ENCODE measurements at places on chromosomes 4 and X. TPM values are rescaled to one million over a fixed set of nuclear protein-coding genes. Genes with fewer than 3 reads are reported as not detected.

- no peak for DNase-seq
Observed at GRCh38 chrX:134849390-134849789, 141.4 kb upstream of the SMIM10 start.

GRCh38 chrX:103373581-103373980 is 2.8 kb upstream of the BEX3 start:
- no peak for DNase-seq

DNA sequence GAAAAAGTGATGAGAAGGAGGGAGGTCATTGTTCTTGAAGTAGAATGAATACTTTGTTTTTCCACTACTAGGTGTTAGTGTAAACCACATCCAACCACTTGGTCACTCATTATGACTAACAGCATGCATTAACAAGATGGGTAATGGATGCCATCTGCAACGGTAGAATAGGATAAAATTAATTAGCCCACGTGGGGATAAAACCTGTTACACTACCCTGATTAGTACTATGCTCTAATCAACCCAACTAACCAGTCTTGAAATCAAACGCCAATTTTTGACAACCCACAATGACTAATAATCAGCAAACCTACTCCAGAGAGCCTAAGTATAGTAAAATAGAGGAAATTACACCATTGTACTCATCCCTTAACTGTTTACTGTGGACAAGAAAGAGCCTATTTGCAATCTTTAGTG is 93.4 kb upstream of the MCF2 start:
- no peak for DNase-seq

DNA sequence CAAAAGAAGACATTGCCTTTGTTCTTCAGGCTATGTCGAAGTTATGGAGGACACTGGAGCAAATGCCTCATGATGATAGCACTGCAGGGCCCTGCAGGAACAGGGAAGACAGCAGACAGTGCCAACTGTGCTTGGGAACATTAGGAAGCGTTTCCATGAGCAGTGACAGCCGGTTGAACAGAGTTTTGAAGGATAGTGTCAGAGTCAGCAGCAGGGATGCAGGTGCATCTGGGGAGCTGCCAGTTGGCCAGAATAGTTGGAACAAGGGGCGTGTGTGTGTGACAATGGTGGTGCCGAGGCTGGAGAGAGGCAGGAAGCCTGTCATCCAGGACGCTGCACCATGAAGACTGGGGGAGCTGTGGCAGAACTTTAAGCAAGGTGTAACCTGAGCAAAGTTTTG is 88.6 kb downstream of the SHROOM3 start:
- no peak for DNase-seq

DNA sequence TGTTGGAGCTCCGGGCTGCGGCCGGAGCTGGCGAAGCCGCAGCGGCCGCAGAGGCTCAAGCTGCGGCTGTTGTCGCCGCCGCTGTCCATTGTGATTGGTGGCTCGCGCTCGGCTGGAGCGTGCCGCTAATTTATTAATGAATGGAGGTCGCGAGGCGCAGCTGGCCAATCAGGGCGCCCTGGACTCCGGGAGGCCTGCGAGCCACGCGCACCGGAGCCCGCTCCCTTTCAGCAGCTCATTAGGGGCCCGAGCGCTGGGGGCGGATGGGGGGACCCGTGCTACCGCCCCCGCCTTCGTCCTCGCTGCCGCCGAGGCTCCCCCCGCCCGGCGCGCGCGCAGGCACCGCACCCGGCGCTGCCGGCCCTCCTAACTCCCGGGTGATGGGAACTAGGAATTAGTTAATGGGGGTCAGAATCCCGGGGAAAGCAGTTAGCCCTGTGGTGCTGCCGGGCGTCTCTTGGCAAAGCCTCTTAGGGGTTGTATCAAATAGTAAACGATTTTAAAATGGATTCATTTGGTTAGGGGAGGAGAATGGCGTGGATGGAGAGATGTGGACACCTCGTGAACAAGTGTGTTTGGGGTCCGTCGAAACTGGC is 589 bp upstream of the NEUROG2 start:
- no peak for DNase-seq

DNA sequence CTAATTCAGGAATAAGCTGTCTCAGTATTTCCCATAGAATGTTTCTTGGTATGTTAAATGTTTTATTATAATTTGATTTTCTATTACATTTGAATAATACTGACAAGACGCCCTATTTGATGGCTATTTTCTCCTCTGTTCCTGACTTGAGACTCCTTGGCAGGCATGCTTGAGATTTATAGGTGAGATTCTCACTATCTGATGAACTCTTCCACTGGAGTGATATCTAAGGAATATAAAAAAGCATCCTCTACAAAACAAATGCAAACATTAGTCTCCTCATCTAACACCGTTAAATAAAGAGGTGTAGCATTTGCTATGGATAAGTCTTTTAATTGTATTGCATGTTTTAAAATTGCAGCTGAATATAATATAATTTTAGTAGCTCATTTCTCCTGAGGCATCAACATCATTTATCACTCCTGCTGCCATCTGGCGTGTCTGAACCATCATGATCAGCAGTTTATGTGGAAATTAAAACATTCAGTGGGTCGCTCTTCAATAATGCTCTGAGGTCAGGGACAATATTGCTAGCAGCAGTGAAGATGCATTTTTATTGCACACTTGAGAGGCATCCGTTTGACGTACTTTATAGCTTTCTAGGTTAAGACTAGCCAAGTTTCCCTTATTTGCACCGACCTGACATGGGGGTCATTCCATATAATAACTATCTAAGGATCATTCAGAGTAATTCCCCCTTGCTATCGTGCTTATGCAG is 210.4 kb upstream of the GALNTL6 start:
- no peak for DNase-seq

The CLCN4 gene
- total RNA-seq, result 3.1 TPM

The DDX3X gene
- 158 TPM for total RNA-seq

Measured in PC-9 (cell line).